ENCODE measurements at places on chromosomes 11 and 22.

DNA sequence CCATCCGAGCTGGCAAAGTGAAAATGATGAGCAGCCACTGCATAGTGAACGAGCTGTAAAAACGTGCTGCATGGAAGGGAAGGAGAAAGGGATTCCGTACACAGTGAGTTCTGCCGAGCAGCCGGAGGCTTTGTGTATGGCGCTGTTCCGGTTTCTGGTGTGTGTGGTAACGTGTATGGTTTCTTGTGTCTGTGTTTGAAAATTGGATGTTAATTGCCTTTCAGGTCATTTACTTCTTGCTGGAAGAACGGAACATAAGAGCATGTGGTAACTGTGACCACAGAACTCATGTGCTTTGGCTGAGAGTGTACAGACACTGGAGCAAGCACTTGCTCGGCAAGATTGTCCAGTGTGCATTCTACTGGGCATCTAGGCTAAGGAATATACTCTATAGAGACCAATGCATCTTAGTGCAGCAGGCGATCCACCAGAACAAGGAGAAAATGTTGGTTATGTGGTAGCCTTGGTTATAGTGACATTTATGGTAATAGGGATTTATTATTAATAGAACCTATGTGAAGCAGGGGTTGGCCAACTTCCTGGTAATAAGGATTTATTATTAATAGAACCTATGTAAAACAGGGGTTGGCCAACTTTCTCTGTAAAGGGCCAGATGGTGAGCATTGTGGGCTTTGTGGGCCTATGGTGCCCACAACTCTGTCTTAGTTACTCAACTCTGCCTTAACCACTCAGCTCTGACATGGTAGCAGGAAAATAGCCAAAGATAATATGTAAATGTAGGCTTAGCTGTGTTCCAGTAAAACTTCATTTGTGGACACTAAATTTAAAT, 49.2 kb downstream of the GRAMD1B start:
- peak; percentile 63 for DNase-seq

GRCh38 chr11:87878373-87878825, 296.8 kb downstream of the RAB38 start:
- DNase-seq: no peak

GRCh38 chr11:120365512-120365911, 29.3 kb downstream of the ARHGEF12 start:
- no peak for DNase-seq

- DNase-seq: no peak
These were observed 555.7 kb upstream of the ANO3 start for GRCh38 chr11:25776238-25776637.

DNA sequence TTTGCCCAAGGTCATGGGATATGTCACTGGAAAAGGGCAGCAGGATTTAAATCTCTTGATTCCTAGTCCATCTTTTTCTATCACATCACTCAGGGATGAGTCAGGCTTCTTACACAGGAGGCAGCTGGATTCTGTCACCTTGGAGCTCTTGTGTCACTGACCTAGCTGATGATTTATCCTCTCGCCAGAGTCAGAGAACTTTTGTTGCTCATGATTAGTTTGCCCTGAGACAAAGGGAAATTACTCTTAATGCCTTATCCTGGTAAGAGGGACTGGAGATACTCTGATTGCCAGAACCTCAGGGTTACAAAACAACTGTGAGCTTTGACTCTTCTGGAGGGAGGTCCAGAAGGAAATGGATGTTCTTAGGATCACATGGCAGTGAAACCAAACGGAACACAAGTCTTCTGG, 10.1 kb downstream of the COA4 start:
- no peak for DNase-seq
